ENCODE measurements at places on chromosomes 5 and 9.

DNA sequence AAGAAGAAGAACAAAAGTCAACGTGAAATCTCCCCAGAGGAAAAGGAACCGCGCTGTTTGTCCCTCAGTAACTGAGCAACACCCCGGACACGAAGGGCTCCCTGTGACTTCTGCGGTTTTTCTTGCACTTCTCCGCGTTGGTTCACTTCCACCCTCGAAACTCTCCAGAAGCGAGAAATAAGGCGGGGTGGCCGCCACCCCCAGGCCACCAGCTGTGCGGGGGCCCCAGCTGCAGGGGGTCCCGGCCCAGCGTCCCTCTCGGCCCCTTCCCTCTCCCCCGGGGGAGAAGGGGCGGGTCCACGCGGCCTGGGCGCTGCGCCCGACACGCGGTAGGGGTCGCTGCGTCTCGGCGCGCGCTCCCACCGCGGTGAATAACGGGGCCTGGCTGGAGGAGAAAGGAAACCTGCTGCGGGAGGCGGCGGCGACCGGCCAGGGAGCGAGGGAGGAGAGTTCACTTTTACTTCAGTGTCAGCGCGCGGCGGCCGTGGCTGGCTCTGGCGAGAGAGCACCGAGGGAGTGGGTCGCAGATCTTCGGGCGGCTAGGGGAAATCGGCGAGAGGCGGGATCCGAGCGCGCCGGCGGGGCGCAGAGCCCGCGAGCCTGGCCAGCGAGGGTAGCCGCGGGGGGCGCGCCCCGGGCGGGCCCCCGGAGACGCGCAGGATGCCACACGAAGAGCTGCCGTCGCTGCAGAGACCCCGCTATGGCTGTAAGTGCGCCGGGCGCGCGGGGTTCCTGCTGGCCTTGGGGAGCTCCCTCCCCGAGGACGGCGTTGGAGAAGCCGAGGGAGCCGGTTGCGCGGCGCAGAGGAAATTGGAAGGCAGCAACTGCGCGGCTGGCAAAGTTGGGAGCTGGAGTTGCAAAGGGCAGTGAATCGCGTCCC lies at the start of gene IQGAP2:
Gene IQGAP2, plus strand, starts transcription at position 400 of the 880 bp plus-strand sequence. Its CDS starts 261 bp downstream, at position 661.
- DNase-seq: peak; percentile 44

- DNase-seq: no peak
Observed at GRCh38 chr9:92479346-92479745, 3.0 kb downstream of the ASPN start.

GRCh38 chr9:38359689-38360385 lies 32.7 kb upstream of the ALDH1B1 start:
- DNase-seq: no peak

GRCh38 chr9:92359394-92359995 lies 33.7 kb downstream of the CENPP start:
- DNase-seq: no peak

- no peak for DNase-seq
Observed at GRCh38 chr9:134629061-134629585, 12.5 kb upstream of the COL5A1 start.

DNA sequence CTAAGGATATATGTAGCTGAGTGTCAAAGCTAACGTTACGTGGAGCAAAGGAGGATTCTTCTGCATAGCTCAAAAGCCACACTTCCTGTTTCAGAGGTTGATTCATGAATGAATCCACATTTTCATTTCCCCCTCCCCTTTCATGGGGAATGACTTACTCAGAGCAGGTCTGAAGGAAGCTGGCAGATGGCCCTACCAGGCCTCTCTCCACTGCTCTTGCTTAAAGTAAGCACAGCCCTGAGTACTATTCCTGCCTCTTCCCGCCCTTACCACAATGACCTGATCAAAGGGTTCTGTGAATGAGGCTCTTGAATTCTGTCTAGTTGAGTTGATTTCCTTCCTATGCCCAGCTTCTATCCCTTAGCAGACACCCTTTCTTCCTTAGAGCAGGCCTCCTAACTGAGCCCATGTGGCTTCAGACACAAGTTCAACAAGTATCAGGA lies 6.3 kb downstream of the IGIP start:
- peak; percentile 85 for DNase-seq

DNA sequence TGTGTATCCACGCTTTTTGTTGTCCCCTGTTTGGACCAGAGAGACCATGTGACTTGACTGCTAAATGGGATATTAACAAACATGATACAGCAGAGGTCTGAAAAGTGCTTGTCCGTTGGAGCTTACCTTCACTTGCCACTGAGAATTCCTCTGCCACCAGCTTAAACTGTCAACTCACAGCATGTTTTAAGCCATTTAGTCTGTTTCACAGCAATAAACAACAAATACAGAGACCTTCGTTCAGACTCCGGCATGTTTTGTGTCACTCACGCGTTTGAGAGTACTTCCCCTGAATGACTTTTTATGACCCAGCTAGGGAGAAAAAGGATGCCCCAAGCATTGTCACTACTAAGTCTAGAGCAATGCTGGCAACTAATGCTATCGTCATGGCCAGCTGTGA lies 173.8 kb downstream of the PTPRD start:
- DNase-seq: no peak

- DNase-seq: no peak
Observed at GRCh38 chr5:37881359-37881758, 41.5 kb upstream of the GDNF start.

DNA sequence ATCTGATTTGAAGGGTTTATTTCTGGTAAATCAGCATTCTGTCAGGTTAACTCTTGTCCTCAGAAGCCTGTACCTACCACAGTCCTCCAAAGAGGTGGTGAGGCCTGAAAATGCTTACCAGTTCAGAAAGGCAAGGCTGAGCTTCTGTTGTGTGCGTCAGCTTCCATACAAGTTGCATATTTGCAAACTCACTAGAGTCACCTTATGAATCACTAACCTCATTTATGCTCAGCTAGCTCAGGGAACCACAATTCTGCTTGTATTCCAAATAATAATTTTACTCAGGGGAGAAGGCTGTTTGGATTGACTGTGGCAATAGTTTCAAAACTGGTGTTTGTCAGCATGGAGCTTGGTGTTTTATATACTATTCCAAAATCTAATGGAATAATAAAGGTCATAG lies 355.1 kb upstream of the RFX3 start:
- peak; percentile 47 for DNase-seq

DNA sequence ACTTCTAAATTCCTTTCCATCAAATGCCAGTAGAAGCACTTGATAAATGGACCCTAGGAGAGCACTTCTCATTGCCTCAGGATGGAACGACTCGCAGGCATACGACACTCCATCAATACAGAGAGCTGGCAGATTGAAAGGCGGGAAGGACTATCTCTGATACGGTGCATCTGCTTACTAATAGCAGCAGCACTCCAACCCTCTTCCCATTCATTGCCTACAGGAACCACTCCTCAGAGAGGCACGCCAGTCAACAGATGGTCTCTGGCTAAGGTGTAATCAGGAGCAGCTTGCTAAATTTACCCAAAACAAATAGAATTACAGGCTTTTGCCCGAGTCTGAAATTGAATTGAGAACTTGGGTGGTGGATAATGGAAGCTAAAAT lies 168.1 kb downstream of the EFNA5 start:
- DNase-seq: no peak

GRCh38 chr5:68041293-68041692 lies 174.3 kb upstream of the PIK3R1 start:
- DNase-seq: no peak

- no peak for DNase-seq
Observed at GRCh38 chr5:58944221-58944620, 361.3 kb downstream of the RAB3C start.

DNA sequence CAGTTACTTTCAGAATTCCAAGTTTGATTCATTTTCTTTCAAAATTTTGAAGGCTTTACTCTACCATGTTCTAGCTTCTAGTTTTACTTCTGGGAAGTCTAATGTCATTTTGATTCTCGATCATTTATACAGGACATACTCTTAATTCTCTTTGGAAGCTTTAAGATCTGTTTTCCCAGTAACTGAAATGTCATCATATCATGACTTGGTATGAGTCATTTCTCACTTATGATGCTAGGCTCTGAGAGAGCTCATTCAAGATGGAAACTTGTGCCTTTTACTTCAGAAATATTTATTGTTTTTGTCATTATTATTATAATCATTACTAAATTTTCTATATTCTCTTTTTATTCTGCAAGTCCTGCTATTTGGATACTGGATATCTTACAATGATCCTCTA lies 222.3 kb downstream of the PARP8 start:
- DNase-seq: no peak

- no peak for DNase-seq
Observed at GRCh38 chr9:3151672-3152576, 308.0 kb upstream of the PUM3 start.

DNA sequence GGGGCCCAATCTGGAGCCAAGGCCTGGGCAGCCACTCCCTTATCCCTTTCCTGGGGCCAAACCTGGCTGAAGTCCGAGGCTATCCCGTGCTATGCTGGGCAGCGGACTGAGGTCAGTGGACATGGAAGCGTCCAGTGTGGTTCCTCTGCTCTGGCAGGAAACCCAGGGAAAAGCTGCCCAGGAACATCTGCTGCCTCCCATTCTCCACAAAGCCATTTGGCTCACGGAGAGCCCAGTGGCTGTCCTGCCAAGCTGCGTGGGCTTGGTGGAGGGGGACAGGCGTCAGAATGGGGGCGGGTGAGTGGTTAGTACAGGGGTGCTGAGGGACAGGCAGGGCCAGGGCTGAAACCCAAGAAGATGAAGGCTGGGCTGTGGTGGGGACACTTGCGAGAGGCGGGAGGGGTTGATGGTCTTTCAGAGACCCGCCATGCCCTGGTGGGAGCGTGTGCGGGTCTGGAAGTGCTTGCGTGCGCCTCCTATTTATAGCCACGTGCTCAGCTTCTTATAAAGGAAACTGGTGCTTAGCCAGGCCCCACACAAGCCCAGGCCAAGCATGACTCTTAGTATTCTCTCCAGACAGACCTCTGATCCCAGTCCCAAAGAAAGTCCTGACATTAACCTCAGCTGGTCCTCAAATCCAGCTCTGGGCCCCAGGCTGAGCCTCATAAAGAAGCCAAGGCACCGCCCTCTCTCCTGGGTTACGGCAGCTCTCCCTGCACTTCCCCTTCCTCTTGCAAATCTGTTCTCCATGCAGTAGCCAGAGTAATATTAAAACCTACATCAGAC lies 9.4 kb upstream of the SLC6A7 start:
- DNase-seq: no peak

Data from H54 (cell line).